Stimulated activated CD8-positive, alpha-beta memory T cell treated with anti-CD3 and anti-CD28 coated beads, Interleukin-7, amount 100 ng/mL, for 1 hour (primary cell): ENCODE measurements at places on chromosomes 4 and X.

DNA sequence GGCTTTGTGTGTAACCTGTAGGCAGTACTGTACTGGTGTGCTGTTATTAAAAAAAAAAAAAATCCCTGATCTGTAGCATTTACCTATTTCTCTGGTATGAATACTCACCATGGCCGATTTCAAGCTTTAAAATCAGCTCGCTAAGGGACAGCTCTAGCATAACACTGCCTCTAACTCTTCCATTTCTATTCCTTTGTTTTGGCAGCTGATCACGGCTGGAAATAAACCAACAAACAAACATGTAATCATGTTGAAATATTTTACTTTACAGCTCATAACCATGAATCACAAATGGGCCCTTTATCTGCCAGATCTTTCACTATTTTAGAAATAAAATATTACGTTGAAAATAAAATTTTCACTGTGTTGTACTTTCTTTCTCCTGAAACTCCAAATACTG lies 60.5 kb upstream of the IL15 start:
- no peak for DNase-seq

GRCh38 chrX:99095965-99096635 lies 1314.0 kb downstream of the PCDH19 start:
- DNase-seq = no peak

- DNase-seq = no peak
Measured at GRCh38 chr4:76723373-76723772, 174.6 kb downstream of the SOWAHB start.

DNA sequence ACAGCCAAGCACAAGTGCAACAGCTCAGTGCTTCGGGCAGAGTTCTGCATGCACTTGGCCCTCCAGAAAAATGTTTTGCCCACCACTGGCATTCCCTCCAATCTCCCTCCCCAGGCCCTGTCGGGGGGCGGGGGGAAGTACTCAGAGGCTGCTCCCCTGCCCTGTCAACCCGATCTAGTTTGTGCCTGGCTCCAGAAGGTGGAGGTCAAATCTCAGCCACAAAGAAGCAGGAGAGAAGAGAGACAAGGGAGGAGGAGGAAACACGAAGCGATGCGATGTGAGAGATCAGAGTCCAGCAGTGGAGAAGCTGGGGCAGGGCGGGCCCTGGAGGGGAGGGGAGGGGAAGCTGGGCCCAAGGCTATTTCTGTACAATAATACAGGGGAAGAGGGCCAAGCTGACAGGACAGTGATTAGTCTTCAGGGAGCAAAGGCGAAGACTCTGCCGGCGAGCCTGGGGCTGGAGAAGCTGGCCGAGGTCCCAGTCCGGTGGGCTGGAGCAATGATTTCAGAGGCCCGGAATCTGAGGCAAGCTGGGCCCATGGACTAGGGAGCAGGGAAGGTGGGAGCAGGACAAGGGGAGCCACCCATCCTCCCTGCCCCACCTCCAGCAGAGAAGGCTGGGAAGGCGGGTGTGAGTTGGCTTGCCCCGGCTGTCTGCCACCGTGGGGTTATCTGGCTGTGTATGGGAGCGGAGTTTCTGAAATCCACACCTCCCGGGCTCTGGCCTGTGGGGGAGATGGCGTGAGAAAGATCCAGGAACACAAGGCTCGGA lies 167.1 kb downstream of the EFNB1 start:
- no peak for DNase-seq

GRCh38 chr4:99763635-99764101 lies 53.0 kb upstream of the DAPP1 start:
- no peak for DNase-seq

- no peak for DNase-seq
Measured at GRCh38 chr4:37666625-37667071, 19.5 kb downstream of the RELL1 start.

DNA sequence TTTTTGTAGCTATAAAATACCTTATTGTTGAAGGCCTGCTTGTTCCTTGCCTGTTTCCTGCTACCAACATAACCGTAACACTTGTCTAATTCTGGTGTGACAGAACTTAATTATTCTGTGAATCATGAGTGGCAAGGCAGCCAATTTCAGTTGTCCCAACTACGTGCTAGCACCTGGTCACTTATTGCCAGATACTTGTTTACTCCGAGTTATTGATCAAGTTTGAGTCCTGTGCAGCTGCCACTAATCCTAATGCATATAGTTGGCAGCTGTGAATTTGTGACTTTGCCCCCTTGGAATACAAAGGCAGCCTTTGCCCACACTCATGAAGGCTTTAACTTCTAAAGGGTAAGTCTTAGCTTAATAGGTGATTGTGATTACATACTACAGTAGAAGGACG lies 7.8 kb upstream of the RNF128 start:
- no peak for DNase-seq

DNA sequence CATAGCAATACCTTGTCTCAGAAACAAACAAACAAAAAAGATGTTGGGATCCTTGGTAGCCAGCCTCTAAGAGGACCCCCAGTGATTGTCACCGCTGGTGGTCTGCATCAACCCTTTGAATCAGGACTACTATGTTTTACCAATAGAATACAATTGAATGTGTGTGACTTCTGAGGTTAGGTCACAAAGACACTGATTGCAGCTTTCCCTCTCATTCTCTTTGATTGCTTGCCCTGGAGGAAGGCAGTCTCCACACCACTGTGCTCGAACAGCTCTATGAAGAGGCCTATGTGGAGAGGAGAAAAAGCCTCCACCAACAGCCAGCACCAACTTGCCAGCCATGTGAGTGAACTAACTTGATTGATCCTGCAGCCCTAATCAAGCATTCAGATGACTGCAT lies 2.8 kb upstream of the SMIM14 start:
- no peak for DNase-seq

DNA sequence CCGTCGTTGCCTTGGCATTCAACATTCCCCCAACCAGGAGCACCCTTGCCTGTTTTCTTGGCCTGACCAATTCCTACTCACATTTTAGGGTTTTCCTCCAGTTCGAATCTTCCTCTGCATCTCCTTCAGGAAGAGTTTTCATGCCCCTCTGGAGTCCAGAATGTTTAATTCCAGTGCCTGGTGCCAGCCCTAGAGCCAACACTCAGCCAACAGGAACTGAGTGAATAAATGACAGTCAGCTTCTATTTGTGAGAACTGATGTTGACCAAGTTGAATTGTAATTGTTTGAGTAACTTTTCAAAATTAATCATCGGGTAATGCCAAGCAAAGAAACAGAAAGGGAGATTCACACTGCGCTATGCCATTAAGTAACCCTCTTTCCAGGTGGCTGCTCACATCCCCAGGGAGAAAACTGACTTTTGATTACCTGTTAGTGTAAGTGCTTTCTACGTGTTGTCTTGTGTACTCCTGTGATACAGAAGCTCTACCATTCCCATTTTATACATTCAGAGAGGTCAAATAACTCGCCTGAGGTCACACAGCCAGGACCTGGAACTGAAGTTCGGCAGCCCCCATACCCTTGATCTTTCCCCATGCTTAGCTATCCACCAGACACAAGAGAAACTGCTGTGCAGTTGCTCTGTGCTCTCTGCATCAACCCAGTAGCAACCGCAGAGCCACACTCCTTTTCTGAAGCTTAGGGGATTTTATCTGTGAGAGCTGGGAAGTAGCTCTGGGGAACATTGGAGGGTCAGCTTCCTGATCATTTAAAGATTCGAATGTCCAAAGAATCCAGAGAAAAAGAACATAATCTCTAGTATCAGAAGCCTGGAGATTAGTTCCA lies 19.0 kb upstream of the SLC2A9 start:
- DNase-seq = no peak

- no peak for DNase-seq
Measured at GRCh38 chr4:57055886-57056285, 54.3 kb downstream of the IGFBP7 start.

- DNase-seq = no peak
Measured at GRCh38 chr4:53937918-53938317, 126.5 kb downstream of the CHIC2 start.

- no peak for DNase-seq
Measured at GRCh38 chrX:17703201-17703600, 34.1 kb upstream of the SCML1 start.

DNA sequence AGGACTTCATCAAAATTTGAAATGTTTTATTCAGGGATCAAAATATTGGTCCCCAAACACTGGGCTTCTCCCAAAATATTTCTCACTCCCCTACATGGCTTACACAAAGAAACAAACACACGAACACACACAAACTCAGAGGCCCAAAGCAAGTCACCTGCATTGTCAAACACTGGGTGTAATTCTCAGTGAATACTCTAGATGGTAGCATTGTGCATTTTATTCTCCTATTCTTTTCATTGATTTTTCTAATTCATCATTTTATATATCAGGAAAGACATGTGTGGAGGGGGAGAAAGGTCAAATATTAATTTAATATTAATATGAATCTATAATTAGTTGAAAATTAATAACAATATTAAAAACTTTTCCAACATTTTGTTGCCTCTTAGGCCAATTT lies 72.3 kb upstream of the TNMD start:
- no peak for DNase-seq

DNA sequence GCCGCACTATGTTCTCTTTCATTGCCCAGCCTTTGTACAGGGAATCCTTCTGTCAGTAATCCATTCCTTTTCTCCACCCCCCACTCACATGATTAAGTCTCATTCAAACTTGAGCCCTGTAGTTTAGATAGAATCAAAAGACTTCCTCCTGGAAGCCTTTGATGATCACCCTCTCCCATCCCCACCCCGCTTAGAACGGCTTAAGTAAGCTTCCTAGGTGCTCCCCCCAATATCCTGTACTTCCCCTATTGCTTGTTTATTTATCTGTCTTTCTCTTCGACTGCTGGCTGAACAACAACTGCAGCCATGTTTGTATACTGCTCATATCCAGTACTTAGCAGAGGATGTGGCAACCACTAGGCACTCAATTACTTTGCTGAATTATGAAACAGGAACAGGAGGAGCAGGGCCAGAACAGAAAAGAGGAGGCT lies 38.5 kb upstream of the GPC3 start:
- DNase-seq = no peak

DNA sequence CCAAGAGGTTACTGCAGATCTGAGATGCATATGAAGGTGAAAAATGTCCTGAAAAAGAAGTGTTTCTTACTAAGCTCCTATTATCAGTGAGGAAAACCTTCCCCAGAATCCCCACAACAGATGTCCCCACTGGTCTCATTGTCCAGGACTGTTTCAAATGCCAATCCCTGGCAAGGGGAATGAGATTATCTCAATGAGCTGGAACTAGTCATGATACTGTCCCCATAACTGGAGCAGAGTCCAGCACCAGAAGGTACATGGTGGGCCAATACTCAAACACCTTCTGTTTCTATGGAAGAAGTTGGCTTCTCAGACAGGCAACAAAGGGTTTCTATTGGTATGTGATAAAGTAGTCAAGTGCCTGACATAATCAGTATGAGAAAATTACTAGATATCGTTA lies 221.1 kb upstream of the TLL1 start:
- no peak for DNase-seq

GRCh38 chr4:119207051-119207450 lies 5.5 kb upstream of the USP53 start:
- DNase-seq = no peak

- DNase-seq = no peak
Measured at GRCh38 chr4:137393044-137393443, 139.2 kb downstream of the PCDH18 start.
